ENCODE measurements at places on chromosomes 5 and 9.

DNA sequence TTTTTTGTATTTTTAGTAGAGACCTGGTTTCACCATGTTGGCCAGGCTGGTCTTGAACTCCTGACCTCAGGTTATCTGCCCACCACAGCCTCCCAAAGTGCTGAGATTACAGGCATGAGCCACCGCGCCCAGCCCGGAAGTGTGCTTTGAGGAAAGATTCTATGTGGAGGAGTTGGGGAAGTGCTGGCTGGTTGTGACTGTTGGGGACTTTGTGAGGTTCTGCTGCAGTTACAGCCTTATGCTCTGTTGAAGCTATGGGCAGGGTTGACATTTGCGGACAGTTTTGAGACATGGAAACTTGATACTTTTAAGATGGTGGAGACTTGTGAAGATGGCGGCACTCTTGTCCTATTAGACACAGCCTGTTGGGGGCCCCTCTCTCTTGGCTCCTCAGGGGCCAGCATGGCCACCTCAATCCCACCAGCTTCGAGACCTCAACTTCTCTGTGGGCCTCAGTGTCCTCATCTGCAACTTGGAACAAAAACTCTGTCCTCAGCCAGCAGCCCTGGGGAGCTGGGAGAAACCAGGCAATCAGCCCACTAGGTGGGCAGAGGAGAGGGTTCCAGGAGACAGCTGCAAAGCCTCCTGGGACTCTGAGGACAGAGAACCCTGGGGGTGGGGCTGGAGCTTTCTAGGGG is 24.9 kb downstream of the C9orf50 start:
- H3K4me1 ChIP-seq: peaks cover 47% of the 10 kb centered on the region
- H3K36me3 ChIP-seq: no peaks in the 10 kb centered on the region
- H3K4me3 ChIP-seq: peak overlapping the region; percentile 75
- DNase-seq: no peak

- no peak for DNase-seq
- no peaks in the 10 kb centered on the region for H3K27me3 ChIP-seq
- no peak overlapping the region for H3K4me3 ChIP-seq
- no peaks in the 10 kb centered on the region for H3K4me1 ChIP-seq
- no peaks in the 10 kb centered on the region for H3K36me3 ChIP-seq
- H3K27ac ChIP-seq: no peak overlapping the region
Observed at GRCh38 chr9:17793713-17794622, 215.1 kb downstream of the SH3GL2 start.

DNA sequence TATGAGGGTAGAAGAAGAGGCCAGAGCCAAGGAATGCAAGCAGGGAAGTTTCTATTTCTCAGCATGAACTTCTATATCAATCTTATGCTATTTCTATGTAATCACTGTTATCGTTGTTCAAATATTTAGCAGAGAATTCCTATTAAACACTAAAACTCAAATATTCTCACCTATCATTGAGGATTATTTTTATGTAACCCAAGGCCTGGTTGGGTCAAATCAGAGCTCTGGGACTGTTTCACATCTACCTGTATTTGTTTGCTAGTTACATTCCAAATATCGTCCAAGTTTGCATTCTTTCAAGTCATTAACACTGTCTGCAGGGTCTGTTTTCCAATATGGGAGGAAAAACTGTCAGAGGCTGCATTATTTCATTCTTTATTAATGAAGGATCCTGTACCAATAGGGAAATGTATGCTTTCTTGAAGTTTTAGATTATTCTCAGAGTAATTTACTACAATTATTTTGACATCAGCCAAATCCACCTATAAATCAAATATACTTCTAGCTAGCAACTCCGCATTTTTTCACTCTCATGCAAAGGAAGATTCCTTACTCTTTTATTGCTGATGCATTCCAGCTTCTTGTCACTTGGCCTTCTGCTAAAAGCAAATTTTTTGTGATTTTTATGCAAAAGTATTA is 52.2 kb downstream of the LURAP1L start:
- peaks cover 8% of the 10 kb centered on the region for H3K4me1 ChIP-seq
- no peak overlapping the region for H3K27ac ChIP-seq
- H3K27me3 ChIP-seq: no peaks in the 10 kb centered on the region
- no peaks in the 10 kb centered on the region for H3K36me3 ChIP-seq
- no peak overlapping the region for H3K4me3 ChIP-seq
- no peak for DNase-seq

- H3K4me3 ChIP-seq: no peak overlapping the region
- H3K27me3 ChIP-seq: no peaks in the 10 kb centered on the region
- no peak for DNase-seq
- H3K36me3 ChIP-seq: no peaks in the 10 kb centered on the region
- H3K4me1 ChIP-seq: peaks cover 10% of the 10 kb centered on the region
Observed at GRCh38 chr5:89572696-89573095, 689.7 kb upstream of the MEF2C start.

GRCh38 chr5:102790748-102791147 is 35.6 kb downstream of the PAM start:
- H3K27ac ChIP-seq: no peak overlapping the region
- no peak overlapping the region for H3K4me3 ChIP-seq
- H3K27me3 ChIP-seq: no peaks in the 10 kb centered on the region
- DNase-seq: no peak
- H3K4me1 ChIP-seq: peaks cover 33% of the 10 kb centered on the region

DNA sequence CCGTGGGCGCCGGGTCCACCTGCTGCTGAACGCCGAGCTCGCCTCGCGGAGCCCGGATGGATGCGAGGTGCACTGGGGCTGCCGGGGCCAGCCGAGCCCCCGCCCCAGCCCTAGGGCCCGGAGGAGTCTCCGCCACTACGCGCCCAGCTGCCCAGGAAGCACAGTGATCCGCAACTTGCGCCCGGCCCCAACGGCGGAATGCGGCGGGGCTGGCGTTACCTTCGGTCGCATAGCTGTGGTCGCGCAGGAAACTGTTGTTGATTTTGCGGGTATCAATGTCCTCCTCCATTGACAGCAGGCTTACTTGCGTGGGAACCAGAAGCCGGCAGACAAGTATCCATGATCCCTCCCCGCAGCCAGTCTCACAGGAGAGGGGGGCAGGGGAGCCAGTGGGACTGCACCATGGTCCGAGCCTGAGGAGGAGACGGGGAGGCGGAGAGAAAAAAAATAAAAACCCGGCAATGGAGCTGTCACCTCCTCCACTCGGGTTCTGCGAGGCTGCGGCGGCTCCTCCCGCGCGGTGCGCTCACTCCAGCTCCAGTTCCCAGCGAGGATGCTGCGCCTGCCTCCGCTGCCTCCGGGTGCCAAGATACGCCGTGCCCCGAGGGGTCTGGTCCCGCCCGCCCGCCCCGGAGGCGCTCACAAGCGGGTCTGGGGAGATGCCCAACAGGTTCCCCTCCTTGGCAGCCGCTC is 628 bp downstream of the PPP2R2B start:
- DNase-seq: peak; percentile 65
- peak overlapping the region; percentile 86 for H3K4me3 ChIP-seq
- H3K27me3 ChIP-seq: peaks cover 45% of the 10 kb centered on the region
- H3K4me1 ChIP-seq: peaks cover 47% of the 10 kb centered on the region
- no peak overlapping the region for H3K27ac ChIP-seq
- no peaks in the 10 kb centered on the region for H3K36me3 ChIP-seq

DNA sequence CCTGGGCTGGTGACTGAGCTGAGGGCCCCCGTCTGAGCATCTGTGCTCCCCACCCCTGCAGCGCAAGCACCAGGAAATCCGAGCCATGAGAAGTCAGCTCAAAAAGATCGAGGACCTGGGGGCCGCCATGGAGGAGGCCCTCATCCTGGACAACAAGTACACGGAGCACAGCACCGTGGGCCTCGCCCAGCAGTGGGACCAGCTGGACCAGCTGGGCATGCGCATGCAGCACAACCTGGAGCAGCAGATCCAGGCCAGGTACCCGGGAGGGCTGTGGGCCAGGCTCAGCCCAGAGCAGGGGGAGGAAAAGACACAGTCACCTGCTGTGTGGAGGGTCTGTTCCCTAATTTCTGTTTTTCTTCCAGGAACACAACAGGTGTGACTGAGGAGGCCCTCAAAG is 24.6 kb downstream of the DYNC2I2 start:
- H3K27me3 ChIP-seq: no peaks in the 10 kb centered on the region
- H3K27ac ChIP-seq: peak overlapping the region; percentile 79
- H3K4me3 ChIP-seq: no peak overlapping the region
- peaks cover 3% of the 10 kb centered on the region for H3K4me1 ChIP-seq
- no peak for DNase-seq
- H3K36me3 ChIP-seq: peaks cover 34% of the 10 kb centered on the region

Measured in WTC11 (cell line).